ENCODE measurements at places on chromosomes 7 and 10. TPM values are rescaled to one million over a fixed set of nuclear protein-coding genes. Genes with fewer than 3 reads are reported as not detected.

STAG3 gene
- total RNA-seq = 4.0 TPM

TLL2 gene
- total RNA-seq = not detected

BAMBI gene
- 2.5 TPM for total RNA-seq

GRCh38 chr7:2201686-2202360, 30.9 kb downstream of the MAD1L1 start:
- DNase-seq = no peak

DNA sequence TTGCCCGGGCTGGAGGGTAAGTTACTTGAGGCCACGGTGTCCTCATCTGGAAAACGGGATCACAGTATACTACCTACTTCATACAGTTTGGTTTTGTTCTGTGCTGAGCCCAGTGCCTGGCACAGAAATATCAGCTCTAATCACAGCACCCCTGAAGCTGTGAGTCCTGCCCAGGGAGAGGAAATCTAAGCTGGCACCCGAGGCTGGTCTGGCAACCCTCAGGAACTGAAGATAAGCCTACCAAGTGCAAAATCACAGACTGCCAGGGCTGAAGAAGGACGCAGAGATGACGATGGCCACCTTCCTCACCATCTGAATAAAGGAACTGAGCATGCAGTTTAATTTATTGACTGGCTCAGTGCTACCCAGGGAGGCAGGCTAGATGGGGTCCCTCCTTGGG, 7.7 kb upstream of the TMEM120A start:
- DNase-seq = no peak

DNA sequence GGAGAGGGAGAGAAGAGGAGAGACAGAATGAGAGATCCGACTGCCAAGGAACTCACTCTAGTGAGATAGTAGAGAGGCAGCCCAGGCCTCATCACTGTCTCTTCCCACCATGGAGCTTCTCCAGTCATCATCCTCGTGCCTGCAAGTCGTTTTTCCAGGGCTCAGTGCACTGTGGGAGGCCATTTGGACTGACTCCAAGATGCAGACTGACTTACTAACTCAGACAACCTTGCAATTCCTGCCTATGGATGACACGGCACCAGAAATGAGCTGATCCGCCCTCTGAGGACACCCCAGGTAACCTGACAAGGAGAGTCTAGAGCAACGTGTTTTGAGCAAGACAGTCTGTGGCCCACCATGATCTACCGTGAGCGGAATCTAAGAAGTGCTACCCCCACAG, 154.9 kb downstream of the GLI3 start:
- DNase-seq = no peak

- DNase-seq = peak; percentile 19
Observed at GRCh38 chr7:5780801-5781496, 514 bp downstream of the RNF216 start.

- no peak for DNase-seq
Observed at GRCh38 chr7:135180122-135180521, 9.6 kb upstream of the CYREN start.

Data from CD4-positive, alpha-beta T cell (primary cell).